ENCODE measurements at places on chromosomes 2 and 18. TPM values are rescaled to one million over a fixed set of nuclear protein-coding genes. Genes with fewer than 3 reads are reported as not detected.

DNA sequence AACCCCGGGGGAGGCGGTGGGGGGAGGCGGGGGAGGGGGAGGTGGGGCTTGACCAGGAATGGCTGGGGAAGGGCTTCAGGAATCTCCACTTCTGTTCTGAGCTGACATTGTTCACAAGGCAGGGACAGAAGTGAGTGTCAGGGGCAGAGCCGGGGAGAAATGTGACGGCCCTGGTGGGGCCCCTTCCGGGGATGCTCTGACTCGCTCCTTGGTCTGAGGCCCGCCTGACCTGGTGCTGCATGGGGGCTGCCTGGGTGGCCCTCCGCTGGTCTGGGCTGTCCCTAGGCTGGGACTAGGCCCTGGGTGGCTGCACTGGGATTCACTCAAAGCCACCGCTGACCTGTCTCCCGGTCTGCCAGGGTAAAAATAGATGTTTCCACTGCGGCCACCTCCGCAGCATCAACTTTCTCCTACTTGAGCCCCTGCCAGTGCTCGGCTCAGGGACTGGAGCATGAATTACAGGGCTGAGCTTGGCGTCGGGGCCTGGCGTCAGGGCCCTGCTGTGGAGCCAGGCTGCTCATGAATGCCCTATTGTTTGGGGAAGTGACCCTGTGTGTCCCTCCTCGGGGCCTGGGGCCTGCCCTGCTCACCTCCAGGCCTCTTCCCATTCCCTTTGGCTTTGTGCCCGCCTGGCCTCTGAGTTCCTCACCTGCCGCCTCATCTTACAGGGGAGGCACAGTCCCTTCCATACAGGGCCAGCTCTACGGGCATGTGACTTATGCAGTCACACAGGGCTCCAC lies 247.5 kb downstream of the DYSF start:
- no peak for DNase-seq

- no peak for DNase-seq
Measured at GRCh38 chr18:37864122-37864521, 298.5 kb upstream of the CELF4 start.

Gene PLCL1
- 1.9 TPM for total RNA-seq

Gene SLC9A4
- not detected for total RNA-seq

Gene SEMA4F
- total RNA-seq = 7.9 TPM

DNA sequence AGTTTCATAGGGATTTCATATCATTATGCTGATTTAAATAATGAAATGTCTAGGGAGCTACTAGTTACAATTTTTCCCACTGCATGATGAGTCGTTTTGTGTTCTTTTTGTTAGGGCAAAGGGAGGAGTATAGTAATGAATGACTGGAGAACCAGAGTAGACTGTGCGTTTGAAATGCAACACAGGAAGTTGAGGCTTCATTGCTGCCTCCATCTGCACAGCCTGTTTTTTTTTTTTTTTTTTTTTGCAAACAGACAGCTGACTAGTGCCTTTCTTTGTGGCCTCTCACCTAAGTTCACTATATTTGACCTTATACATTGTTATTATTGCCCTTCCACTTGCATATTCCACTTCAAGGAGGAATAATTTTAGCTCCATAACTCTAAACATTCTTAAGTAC lies 286.7 kb upstream of the LRRTM1 start:
- DNase-seq = no peak
